ENCODE measurements at places on chromosomes 3 and 15. TPM values are rescaled to one million over a fixed set of nuclear protein-coding genes. Genes with fewer than 3 reads are reported as not detected.

DNA sequence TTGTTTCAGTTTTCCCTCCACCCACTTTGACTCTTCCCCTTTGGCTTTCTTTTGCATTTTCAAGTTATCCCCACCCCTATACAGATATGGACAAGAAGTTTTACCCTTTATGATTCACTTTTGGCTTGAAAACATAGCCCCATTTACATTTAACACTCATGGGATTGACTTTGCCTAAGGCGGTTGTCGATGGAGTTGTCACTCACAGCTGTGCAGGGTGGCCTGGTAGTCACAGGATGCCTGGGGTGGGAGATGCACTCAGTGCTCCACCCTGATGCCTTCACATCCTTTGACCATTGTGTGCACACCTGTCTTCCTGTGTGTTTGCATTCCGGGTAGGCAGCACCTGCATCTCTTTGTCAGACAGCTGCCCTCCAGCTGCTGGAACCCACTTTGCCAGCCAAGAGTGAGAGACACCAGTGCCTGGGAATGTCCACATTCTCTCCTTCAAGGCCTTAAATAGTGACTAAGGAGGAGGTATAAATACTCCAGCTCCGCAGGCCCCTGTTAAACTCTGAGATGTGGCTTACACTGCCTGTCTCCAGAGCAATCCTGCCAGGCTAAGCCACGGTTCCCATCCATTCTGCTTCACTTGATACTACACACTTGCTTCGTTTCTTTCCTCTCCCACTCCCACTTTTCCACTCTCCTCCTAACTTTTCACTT, 191.5 kb upstream of the SLC24A5 start:
- peak; percentile 29 for DNase-seq

GRCh38 chr3:123688241-123688747, 103.4 kb upstream of the HACD2 start:
- DNase-seq: no peak

GRCh38 chr3:127157171-127157828, 35.6 kb upstream of the PRR23E start:
- DNase-seq: no peak

DNA sequence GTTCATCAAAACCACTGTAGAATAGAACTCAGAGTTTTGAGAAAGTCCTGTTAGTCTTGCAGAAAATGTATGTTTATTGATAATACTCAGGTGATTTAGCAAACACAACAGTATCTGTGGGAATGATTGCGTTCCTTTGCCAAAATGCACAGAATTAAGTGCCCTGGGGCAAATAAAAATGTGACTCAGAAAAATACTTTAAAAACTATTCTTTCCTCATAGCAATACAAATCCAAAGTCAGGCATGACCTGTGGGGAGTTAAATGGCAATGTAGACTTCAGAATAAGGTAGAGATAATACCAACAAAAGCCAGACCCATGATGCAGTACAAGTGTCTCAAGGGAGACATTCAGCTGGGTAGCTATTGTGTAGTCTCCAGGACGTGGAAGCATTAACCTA, 72.3 kb upstream of the SNTN start:
- DNase-seq: no peak

- no peak for DNase-seq
Observed at GRCh38 chr15:81038975-81039607, 38.4 kb downstream of the TLNRD1 start.

DNA sequence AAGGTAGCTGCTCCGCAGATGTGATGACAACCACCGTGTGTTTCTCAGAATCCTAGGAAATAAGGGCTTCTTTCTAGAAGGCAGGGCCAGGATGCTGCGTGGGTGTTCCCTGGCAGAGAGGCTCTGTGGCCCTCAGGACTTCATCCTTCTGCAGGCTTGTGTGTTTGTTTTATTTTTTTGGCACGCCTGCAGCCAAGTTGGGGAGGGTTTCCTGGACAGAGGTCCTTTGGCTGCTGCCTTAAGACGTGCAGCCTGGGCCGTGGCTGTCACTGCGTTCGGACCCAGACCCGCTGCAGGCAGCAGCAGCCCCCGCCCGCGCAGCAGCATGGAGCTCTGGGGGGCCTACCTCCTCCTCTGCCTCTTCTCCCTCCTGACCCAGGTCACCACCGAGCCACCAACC, at the start of gene CLEC3B:
CLEC3B (plus strand) TSS at position 266 of the 400 bp plus-strand sequence; CDS start at position 326, 60 bp downstream.
- DNase-seq: peak; percentile 89

Gene GAP43
- 4.7 TPM for total RNA-seq

DNA sequence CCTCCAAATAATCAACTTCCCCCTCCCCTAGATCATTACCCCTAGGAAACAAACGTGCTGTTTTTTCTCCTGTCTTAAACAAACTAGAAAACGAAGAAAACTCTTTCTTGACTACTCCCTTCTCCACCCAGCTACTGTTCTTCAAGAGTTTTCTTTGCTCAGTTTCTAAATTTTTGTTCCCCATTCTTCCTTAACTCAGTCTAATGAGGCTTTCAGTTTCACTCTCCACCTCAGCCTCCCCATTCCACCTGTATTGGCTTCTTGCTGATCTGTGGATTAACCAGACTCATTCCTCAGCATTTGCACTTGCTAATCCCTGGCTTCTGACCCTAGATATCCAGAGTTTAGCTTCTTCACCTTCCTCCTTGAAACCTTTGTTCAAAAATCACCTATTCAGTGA, 26.8 kb downstream of the SERPINI1 start:
- DNase-seq: no peak

Gene TUSC7
- not detected for total RNA-seq

DNA sequence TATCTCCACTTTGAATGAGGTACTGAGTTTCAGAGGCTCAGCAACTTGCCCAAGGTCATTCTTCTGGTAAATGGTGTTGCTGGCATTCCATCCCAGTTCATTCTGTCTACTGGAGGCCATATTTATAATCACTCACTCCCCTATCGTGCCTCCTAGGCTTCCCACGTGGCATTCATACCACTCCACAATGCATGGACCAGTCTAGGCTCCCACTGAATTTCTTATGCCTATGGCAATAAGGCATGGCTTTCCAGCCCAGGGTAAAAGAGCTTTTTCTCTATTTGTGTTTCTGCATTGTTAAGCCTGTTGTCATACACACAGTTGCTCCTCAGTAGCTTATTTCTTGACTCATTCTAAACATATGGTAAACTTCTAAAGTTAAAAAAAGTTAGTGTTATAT, 19.9 kb downstream of the BBX start:
- DNase-seq: no peak

Gene TBC1D23
- 58.1 TPM for total RNA-seq

GRCh38 chr15:100501117-100501516, 27.6 kb downstream of the CERS3 start:
- DNase-seq: no peak

DNA sequence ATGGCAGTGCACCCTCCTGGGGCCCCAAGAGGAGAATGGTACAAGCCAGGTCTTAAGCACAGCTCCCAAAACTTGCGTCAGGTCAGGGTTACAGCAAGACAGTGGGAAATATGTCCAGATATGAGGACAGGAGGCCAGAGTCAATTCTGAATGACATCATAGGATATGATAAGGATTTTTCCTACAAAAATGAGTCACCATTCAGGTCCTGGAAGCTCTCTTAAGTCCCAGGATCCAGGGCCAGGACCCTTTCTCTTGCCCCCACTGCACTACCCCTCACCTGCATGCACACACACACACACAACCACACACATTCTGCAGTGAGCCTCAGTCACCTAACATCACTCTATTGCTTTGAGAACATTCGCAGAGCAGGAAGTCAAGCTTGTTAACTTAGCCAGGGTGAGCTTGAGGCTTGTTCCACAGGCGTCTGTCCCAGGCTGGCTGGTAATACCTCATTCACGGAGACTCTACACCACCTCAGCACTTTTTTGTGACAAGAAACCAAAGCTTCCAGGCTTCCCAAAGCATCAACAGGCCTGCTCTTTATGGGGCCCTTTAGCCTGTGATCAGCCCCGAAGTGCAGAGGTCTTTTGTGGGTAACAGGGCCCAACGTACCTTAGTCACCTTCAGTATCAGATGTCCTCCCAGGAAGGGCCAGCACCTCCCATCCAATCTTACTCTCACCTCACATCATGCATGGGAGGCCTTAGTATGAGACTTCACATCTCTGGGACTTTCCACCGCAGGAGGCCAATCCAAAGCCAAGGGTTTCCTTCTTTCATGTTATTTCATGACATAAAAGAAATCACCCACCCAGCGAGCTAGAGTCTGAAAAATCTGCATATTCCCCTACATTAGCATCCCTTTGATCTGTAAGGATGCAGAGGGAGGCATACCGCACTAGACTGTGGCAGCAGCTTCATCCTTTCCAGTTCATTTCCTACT, 74.0 kb upstream of the LIPC start:
- DNase-seq: no peak

DNA sequence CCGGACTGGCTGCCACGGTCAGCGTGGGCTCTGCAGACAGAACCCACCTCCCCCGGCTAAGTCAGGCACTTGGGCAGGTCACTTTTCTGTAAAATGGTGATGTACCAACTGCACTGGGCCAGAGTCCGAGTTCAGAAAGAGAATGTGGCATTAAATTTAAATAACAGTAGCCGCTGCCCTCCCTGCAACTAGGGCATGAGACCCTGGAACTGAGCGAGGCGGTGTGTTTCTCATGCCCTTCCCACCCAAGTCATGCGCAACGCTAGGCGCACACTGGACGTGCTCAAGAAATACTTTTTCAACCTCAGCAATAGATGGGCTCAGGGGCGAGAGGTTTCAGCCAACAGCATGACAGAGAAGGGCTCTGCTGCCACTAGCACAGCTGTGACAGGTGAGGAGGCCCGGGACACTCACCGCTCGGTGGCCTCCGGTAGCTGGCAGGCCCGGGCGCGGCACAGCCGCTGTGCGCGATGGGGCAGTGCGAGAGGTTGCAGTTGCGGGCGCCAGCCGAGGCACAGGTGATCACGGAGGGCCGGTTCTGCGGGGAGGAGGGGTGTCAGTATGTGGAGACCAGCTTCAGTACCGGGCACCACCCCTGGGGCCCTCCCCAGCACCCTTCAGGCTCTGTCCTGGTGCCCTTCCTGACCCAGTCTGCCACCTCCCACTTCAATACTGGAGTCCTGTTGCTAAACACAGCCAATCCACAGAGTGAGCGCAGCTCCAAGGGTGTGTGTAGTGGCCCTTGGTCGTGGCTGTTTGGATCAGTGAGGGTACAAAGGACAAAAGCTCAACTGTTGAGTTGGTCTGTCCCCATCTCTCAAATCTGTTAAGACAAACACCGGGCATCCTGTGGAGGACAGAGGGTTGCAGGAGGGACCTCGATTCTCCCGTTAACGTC, 84.5 kb downstream of the VGLL4 start:
- DNase-seq: no peak

GRCh38 chr3:3631114-3631513, 168.1 kb upstream of the LRRN1 start:
- DNase-seq: no peak

GRCh38 chr3:111738238-111738637, 120.8 kb upstream of the PHLDB2 start:
- no peak for DNase-seq

Measured in tongue (tissue), 3 donors.